ENCODE measurements at places on chromosomes 1 and 21.

DNA sequence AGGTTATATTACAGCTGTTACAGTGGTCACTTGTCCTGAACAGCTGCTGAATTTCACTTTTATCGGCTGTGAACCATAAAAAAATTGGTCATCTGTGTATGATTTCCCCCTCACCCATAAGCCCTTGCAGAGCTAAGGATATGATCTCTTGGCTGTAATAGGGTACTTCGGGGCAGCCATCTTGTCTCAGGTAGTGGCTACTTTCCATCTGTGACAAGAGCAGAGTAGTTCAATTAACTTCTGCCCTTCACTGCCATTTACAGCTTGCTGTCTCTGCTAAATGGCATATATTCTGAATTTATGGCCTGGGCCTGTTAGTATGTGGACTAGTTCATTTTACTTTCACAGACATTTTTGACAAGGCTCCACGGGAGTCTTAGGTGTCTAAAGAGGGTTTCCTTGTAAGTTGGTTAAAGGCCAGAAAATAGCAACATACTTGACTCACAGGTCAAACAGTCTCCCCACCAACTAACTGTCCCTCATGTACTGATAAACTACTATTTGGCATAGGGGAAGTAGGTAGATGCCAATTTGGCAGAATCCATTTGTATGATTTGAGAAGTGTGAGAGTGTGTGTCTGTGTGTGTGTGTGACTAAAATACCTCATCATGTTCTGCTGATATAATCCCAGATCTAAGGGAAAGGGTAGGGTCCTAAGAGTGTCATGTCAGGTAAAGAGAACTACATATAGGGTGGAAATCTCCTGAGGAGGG, 151.6 kb downstream of the KCTD3 start:
- no peak for DNase-seq

- DNase-seq, result no peak
Observed at GRCh38 chr1:207017615-207018559, 14.7 kb downstream of the C1orf116 start.

- no peak for DNase-seq
Observed at GRCh38 chr1:64093941-64094340, 109.5 kb upstream of the UBE2U start.

GRCh38 chr1:92486251-92487077, at the start of gene GFI1:
Gene GFI1 (minus strand): TSS chr1:92486925. CDS start chr1:92483487, 3,438 bp downstream.
- DNase-seq, result no peak

DNA sequence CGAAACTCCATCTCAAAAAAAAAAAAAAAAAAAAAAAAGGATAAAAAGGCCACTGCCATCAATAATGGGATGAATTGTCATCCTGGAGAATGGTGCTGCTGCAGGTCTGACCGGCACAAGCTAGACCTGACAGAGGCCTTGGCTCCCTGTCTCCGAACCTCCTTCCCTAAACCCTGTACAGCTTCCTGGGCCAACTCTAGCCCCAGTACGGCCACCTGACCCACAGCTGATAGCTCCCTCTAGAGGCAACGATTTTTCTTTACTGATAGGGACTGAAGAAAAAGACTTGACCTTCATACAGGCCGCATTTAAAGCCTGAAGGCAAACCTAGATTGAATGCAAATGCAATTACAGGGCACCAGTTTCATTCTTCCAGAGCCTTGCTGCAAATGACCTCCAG, 30.7 kb downstream of the NOL9 start:
- no peak for DNase-seq

DNA sequence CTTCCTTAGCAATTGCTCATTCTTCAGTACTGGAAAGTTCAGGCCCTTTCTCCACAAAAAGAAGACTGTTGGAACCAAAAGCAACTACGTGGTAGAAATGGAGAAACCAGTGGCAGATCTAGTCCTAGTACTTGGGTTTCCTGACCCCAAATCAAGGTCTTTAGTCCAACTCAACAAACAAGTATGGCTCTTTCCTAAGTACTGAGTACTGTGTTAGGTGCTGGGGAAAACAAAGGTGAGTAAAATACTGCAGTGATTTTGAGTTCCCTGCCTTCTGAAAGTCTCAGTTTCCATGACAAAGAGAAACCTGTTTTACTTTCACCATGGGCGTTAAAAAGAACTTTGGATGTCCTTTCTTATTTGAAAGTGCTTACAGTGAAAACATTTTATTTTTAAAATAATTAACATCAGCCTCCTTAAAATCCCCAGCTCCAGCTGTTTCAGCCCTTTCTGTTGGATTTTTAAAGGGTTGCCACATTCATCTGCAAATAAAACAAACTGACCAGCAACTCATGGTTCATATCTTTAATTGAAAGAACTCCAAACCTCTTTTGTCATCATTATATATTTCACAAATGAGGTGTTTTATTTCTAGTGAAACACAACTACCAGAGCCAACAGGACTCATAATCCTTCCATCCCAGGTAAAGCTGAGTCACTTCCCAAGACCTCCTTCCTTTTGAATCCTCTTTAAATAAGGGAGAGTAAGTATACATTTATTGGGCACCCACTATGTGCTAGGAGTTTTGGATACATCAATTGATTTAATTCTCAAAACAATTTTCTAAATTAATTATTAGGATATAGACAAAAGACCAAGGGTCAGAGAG, 35.4 kb downstream of the PLPP3 start:
- DNase-seq, result no peak

DNA sequence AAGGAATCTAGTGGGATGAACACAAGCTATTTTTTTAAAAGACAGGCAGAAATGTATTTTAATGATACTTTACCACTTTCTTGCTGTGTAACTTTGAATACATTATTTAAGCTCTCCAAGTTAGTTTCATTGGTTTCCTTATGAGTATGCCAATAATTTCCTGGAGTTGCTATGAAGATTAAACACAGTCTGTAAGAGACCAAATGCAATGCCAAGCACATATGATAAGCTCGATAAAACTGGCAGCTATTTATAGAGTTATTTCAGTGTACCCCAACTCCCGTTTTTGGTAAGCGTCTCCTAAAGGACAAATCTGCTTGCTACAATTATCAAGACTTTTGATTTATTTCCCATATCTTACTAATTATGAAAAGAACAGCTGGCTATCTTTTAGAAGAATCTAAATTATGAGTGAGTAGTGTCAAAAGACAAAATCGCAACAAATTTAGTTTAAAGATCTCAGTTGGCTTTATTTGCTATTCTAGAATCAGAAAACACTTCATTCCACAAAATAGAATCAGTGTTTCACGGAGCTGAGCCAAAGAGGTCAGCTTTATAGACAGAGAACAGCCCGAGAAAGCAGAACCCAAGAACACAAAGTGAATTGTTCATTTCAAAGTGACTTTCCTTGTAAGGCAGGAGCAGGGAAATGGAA, 7.2 kb upstream of the MAP10 start:
- no peak for DNase-seq

Data from head of caudate nucleus (tissue), 42 donors.